ENCODE measurements at places on chromosomes 5 and 9.
A peak's percentile ranks its signal among the peaks of the same experiment; 100 is the strongest.

DNA sequence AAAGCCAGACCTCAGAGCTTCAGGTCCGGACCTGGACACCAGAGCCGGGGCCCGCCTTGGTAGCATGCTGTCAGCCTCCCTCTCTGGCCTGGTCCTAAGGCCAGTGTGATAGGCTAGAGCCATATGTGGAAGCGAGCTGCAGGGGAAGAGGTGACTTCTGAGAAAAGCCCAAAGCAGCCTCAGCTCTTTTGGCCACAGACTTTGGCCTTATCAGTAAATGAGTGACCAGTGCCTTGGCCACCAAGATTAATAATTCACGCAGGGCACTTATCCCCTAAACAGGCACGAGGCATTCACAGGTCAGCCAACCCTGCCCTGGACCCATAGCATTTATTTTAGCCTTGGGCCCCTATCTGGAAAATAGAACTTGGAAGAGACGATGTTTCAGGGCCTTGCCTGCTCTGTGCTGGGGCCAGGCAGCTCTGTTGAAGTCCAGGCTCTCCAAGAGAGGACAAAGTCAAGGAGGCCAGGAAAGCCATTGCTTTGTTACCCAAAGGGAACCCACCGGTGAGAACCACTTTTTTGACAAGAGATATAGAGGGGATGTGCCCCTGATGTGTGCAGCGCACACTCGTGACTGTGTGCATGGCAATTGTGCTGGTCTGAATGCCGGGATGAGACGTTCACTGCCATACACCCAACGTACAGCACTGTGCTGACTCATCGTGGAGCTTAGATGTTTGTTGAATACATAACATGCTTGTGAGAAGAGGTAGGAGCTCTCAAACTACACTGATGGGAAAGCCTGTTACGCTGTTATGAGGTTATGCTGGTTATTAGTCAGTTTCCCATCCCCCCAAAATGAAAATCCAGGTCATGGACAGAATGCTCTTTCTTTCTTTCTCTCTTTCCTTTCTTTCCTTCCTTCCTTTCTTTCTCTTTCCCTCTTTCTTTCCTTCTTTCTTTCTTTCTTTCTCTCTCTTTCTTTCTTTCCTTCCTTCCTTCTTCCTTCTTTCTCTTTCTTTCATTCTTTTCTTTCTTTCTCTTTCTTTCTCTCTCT lies 5.0 kb upstream of the SLC34A1 start:
- no peak for DNase-seq

- no peak for DNase-seq
Measured at GRCh38 chr5:55502759-55503158, 32.0 kb downstream of the PLPP1 start.

DNA sequence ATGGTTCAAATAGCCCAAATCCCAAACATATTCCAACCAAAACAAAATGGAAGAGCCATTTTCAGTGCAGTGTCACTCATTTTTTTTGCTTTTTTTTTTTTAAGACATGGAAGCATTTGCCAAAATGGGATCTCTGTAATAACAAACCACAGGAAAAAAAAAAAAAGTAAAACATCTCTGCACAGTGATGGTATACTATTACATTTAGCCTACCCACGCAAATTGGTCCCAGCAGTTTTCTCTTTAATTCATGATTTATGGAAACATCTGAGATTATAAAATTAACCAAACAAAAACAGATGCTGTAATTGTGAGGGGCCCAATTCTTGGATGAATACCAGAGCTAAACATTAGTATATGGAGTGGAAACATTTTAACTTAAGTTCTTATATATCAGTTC lies 566.6 kb downstream of the ZNF608 start:
- DNase-seq = no peak

DNA sequence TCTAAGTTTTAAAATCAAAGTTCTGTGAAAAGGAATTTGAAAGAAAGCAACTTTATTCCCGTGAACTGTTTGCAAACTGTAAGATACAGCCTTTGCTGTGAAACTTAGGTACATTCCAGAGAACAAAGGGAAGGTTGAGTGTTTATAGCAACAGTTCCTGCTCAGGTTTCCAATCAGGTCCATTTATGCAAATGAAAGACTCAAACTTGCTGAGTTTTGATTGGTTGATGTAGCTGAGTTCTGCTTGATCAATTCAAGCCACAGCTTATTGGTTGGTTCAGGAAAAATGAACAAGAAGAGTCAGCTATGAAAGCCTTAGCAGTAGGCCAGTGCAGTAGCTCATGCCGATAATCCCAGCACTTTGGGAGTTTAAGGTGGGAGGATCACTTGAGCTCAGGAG lies 37.9 kb downstream of the SLC27A6 start:
- DNase-seq = no peak

DNA sequence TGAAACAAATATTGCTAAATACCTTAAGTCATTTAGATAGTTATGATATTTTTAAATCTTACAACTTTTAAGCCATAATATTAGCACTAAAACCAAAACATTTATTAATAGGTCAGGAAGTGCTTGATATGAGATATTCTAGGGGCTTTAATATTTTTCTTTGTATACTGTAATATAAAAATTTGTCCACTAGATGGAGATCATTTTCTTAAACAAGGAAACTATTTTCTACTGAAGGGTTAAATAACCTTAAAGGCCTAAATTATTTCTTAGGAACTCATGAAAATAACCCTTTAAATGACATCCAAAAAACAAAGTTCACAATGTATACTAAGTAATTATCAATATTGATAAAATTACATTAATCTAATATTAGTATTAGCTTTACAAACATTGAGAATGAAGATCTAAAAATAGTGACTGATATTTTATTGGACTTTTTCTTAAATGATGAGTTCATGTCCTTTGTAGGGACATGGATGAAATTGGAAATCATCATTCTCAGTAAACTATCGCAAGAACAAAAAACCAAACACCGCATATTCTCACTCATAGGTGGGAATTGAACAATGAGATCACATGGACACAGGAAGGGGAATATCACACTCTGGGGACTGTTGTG lies 635.7 kb downstream of the RAB3C start:
- DNase-seq = no peak

GRCh38 chr9:115207003-115207836 lies 89.3 kb upstream of the TNC start:
- no peak for DNase-seq

DNA sequence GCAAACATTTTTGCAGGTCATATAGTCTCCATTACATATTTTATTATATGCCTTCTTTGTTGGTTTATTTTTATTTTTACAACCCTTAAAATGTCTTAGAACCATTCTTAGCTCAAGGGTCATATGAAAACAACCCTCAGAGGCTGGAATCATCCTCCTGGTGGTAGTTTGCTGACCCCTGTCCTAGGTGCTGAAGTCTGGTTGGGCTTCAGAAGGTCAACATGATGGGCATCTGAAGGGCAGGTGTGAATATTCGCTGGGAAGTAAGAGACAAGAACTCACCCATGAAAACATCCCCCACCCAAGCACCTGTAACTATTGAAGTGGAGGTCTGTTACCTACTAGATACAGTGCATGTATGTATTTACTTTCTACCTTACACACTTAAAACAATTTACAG lies 75.4 kb downstream of the OSMR start:
- no peak for DNase-seq

DNA sequence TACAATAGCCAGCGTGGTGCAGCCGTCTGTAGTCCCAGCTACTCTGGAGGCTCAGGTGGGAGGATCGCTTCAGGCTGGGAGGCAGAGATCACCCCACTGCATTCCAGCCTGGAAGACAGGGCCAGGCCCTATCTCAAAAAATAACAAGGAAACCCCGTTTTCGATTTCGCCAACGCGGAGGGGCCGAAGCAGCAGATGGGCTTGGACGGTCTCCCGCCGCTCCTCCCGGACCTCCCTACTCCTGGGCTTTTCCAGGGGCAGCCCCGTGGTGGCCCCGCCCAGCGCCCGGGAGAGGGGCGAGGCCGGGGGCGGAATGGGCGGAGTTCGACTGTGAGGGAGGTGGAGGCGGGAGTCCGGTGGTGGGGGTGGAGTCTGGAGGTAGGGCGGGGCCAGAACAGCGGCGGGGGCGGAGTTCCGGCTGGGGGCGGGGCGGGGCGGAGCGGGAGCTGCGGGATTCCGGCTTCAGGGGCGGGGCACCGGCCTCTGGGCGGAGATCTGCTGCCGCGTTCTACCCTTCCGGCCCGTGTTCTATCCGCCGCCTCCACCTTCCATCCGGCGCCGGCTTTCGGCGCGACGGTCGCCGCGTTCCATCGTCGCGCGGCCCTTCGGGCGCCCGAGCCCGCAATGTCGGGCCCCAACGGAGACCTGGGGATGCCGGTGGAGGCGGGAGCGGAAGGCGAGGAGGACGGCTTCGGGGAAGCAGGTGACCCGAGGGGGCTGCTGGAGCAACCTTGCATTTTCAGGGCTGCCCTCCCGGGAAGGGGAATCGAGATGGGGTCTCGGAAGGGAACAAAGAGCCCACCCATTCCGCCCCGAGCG lies at the start of gene BBLN:
TSS of gene BBLN (plus strand) at position 482 of the 819 bp plus-strand sequence. CDS start at position 625, 143 bp downstream.
- peak; percentile 87 for DNase-seq

DNA sequence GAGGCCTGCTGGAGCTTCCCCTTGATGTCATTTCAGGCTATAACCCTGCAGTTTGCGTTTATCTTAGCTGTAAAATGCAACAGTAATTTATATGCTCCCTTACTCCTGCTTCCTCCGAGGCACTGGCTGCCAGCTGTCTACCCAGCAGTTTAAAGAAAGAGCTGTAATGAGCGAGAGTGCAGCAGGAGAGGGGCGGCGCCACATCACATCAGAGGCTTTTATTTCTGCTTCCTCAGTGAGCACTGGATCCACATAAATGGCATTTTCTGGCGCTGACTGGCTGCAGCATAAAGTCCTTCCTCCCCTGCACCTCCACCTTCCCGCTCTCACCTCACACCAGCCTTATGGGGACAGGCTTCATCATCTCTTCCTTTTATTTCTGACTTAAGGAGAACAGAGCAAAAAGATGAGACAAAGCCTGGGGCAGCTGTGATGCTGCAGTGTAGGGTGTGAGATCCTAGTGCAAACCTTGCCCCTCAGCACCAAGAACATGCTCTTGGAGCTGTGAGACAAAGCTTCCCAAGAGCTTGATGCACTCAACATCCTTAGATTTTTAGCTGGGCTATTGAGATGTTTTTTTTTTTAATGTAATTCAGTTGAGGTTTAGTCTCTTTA lies 829.6 kb upstream of the ZNF608 start:
- DNase-seq = no peak

- DNase-seq = no peak
Measured at GRCh38 chr5:93277051-93277450, 304.0 kb downstream of the NR2F1-AS1 start.

DNA sequence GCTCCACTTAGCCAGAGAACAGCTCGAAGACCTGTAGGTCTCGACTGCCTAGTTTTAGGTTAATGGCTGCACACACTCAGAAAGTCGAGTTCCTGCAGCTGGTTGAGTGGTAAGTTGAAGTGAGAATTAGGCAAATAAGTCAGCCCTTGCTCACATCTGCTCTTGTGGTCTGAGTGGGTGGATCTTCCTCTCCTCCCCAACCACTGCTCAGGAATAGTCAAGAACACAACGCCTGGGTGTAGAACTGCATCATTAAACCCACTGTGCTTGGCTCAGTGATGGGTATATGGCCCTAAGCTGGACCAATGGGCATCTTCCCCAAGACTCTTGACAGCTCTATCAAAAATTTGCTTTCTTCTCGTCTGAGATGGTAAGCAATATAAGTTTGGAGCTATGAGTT lies 20.9 kb upstream of the ADAM19 start:
- no peak for DNase-seq

GRCh38 chr5:123359454-123360200 lies 63.6 kb downstream of the CEP120 start:
- no peak for DNase-seq

- no peak for DNase-seq
Measured at GRCh38 chr5:63825984-63826383, 136.3 kb downstream of the HTR1A start.

DNA sequence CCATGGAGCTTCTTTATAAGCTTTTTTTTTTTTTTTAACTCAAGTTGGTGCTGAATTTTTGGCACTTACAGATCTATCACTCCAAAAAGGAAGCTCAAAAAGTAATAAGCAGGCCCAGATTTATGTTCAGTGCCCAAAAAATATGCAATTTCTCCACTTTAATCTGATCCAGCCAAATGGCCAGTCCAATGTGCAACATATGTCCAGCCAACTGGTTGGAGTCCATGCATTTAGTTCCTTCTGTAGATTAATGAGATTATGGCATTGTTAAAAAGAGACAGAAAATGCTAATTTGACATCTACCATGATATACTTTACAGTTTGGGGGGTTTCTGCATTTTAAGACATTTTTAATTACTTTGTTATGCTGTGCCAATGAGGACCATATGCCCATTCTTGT lies 129.5 kb downstream of the SLC1A3 start:
- DNase-seq = no peak
